ENCODE measurements at places on chromosomes 1 and 21. TPM values are rescaled to one million over a fixed set of nuclear protein-coding genes. Genes with fewer than 3 reads are reported as not detected.

The S100A2 gene
- 23.4 TPM for total RNA-seq

The RNF186 gene
- not detected for total RNA-seq

The KIRREL1 gene
- 38.2 TPM for total RNA-seq

The RXRG gene
- total RNA-seq = not detected

The GCSAML gene
- total RNA-seq = not detected
